ENCODE measurements at places on chromosomes 2 and 18. TPM values are rescaled to one million over a fixed set of nuclear protein-coding genes. Genes with fewer than 3 reads are reported as not detected.

The TRIM43 gene
- total RNA-seq = not detected

The UGT1A3 gene
- total RNA-seq = 0.13 TPM

The MBD2 gene
- 57.1 TPM for total RNA-seq

The CYP20A1 gene
- 7.7 TPM for total RNA-seq

The MYCN gene
- total RNA-seq = not detected

The EVX2 gene
- total RNA-seq = 0.02 TPM

The ITGA6 gene
- total RNA-seq = 47.3 TPM

The C2orf78 gene
- not detected for total RNA-seq

The DYNAP gene
- total RNA-seq = not detected

The AOX1 gene
- 2.8 TPM for total RNA-seq

The CSRNP3 gene
- total RNA-seq = not detected

The STARD6 gene
- not detected for total RNA-seq

The RUFY4 gene
- not detected for total RNA-seq

The DRC1 gene
- not detected for total RNA-seq

The PPP1R1C gene
- total RNA-seq = 3.3 TPM

The KRTCAP3 gene
- 1.1 TPM for total RNA-seq

The PSMA8 gene
- not detected for total RNA-seq

The KIAA2012 gene
- total RNA-seq = not detected

The RBBP8 gene
- total RNA-seq = 34.1 TPM

The STPG4 gene
- total RNA-seq = 0.10 TPM

The NOL4 gene
- not detected for total RNA-seq

The TDRD15 gene
- not detected for total RNA-seq

The SCN7A gene
- not detected for total RNA-seq

The GIGYF2 gene
- total RNA-seq = 31.2 TPM

The CFAP65 gene
- total RNA-seq = 0.32 TPM

The MAL gene
- not detected for total RNA-seq

Measured in A549 treated with RU486 at 1 μM for 4 hours (cell line).